Glutamatergic neuron (in vitro differentiated cells): ENCODE measurements at places on chromosomes 16 and 17.

DNA sequence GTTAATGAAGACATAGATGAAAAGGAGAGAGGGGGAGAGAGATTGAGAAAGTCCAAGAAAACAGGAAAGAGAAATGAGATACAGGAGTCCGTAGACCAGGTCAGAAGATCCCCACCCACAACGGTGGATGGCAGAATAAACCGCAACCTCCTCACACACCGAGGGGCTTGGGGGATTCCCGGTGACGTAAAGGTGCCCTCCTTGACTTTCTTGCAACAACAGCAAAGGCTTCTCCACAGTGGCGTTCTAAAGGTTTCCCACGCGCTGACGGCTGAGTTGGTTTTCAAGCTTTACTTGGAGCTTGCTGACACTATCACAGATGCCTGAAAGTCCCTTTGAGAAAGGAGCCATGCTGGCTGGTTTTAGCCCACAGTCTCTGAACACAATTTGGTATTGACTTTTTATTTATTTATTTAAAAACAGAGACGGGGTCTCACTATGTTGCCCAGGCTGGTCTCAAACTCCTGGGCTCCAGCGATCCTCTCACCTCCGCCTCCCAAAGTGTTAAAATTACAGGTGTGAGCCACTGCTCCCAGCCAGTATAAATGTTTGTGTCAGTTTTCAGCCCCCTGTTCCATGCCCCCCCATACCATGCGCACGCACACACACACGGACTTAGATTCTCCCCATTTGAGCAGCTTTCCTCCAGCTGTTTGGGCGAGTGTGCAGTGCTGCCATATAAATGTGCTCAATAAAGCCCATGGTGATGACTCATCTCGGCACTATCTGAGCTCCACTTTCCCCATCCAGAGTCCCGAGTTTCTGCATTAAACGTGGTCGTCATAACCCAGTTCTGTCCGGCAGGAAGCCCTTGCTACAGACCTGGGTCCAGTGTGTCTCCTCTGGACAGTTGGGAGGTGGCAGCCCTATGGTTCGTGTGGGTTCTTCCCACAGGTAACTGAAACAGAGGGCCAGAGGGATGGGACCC is 33.0 kb upstream of the SEC14L1 start:
- no peak for DNase-seq

- peak; percentile 24 for DNase-seq
Measured at GRCh38 chr17:77439189-77440018, 298.6 kb downstream of the SEC14L1 start.

- no peak for DNase-seq
Measured at GRCh38 chr17:19876529-19877161, 8.9 kb upstream of the ULK2 start.

DNA sequence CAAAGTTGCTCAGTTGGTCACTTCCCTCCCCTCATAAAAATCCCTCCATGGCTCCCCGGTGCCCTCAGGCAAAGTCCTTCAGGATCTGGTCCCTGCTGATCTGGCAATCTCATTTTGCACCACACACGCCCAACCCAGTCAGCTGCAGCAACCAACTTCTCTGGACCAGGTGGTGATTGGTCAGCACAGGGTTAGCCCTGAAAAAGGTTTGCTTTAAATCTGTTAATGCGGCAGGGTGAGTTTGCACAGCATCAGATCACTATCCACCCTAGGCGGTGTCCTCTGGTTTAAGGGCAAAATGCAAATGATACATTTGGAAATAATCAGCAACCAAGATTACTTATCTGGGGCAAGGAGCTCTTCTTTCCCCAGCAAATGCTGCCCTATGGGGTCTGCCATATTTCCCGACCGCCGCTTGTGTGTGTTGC is 42.9 kb upstream of the TNRC6C start:
- DNase-seq: no peak

DNA sequence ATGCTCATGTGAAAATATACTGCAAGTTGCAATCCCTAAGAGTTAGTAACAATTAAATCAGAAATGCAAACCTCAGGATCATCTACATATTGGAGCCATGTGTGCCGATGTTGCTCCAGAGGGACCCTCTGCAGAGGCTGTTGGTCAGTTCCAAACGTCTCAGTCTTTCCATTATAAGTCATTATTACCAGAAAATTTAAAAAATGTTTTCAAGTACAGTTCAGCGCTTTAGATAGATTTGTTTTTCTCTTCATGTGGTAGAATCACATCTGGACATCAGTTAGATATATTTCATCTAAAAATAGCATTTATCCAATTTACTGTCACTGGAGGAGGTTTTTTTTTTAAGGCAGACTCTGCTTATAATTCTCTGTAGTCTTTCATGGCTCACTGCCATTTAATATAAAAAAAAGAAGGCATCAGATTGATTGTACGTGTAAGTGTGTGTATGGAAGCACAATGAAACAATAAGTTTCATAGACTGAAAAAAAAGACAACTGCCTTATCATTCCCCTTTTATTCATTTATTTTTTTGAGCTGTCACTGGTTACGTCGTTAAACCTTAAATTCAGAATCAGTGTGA is 46.1 kb upstream of the MARCHF10 start:
- DNase-seq: no peak

GRCh38 chr17:68600067-68600930 is 868 bp downstream of the FAM20A start:
- peak; percentile 62 for DNase-seq
